Fibroblast of the aortic adventitia (primary cell): ENCODE measurements at places on chromosomes 2 and 18. TPM values are rescaled to one million over a fixed set of nuclear protein-coding genes. Genes with fewer than 3 reads are reported as not detected.

GRCh38 chr2:164369366-164369765, 251.9 kb downstream of the GRB14 start:
- no peak for DNase-seq

DNA sequence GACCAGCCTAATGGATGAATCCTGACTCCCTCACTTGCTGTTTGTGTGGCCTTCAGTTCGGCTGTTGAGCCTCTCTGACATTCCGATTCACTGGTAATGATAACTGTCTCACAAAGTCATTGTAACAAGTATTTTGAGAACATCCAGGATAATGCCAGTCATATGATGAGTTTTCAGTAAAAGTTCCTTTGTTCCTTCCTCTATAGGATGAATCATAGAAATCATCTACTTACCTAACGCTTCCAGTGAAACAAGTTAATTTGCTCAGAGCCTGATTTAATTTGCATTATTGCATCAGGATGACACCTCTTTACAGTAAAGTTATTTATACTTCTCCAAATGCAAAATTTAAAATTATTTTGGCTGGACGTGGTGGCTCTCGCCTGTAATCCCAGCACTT, 32.0 kb downstream of the RAB31 start:
- DNase-seq: no peak

DNA sequence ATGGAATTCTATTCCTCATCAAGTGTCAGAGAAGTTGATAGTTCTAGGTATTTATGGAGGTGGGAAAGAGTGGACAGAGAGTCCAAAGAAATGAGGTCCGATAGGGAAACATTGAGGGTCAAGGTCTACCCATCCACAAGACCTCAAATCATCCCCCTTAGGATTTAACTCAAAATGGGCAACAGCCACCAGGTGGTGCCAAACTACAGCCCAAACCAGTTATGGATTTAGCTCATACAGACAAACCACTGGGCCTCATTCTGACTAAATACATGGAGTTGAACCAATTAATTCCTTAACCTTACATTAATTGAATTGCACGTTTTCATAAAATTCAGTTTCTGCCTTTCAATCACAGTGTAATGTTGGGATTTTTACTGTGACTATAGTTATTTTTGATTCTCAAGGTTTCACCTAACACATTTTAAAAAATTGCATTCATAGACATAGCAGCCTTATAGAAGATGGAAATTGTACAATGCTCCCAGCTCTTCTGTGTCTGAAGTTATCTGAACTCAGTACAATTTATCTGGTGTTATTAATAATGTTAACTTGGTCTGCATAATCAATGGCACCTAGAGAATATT, 98.2 kb upstream of the HNMT start:
- DNase-seq: peak; percentile 57

GRCh38 chr2:231300020-231300721, 95.3 kb upstream of the B3GNT7 start:
- no peak for DNase-seq

- peak; percentile 67 for DNase-seq
Measured at GRCh38 chr2:197675711-197676188, 363 bp upstream of the RFTN2 start.

DNA sequence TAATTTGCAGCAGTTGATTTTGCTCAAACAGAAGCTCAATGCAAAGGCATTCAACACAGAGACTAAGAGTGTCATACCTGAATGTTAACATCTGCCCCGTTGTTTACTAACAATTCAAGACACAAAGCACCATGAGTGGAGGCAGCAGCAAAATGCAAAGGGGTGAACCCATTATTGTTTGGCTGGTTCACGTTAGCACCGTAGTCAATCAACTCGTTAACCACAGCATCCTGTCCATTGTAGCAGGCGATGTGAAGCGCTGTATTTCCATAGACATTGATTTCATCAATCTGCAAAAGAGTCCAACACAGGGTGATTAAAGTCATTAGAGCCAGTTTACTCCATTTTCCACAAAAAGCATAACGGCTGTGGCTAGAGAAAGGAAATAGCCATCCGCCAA, 189.3 kb downstream of the ANKRD44 start:
- DNase-seq: no peak

DNA sequence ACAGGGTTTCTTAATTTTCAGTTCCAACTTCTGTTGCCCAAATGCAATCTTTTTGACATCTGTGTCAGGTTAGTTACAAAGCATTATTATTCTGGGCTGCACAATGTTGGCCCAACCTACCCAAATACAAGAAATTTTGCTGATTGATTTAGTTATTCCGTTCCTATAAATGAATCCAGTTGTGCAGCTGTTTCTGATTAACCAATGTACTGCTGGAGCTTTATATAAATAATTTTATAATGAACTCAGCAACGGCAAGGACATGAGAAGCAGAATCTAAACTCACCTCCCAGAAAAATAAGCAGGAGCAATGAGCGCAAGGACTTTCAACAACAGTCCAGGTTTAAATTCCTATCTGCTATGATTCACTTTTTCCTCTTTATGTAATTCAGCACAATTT, 76.3 kb upstream of the WIPF1 start:
- DNase-seq: peak; percentile 87

Gene CCDC68
- total RNA-seq: 0.16 and 7.4 TPM in 2 replicates

Gene VWA3B
- total RNA-seq: not detected in 2 replicates

Gene PLCL1
- 12.4 and 17.7 TPM in 2 replicates for total RNA-seq

Gene SIGLEC15
- total RNA-seq: 8.4 TPM in 1 of 2 replicates, not detected in the other
